Smooth muscle cell of the pulmonary artery (primary cell): ENCODE measurements at places on chromosomes 3 and 15. TPM values are rescaled to one million over a fixed set of nuclear protein-coding genes. Genes with fewer than 3 reads are reported as not detected.

Gene CCNDBP1
- 53.5 and 66.1 TPM in 2 replicates for total RNA-seq

Gene RABL3
- total RNA-seq = 16.7 and 18.4 TPM in 2 replicates

Gene ATP8B4
- 1.7 and 3.8 TPM in 2 replicates for total RNA-seq

Gene GOLGA8J
- not detected in 2 replicates for total RNA-seq

Gene PLA1A
- 0.13 and 0.30 TPM in 2 replicates for total RNA-seq

Gene ZNF620
- total RNA-seq = 0.83 and 2.0 TPM in 2 replicates

Gene WDR93
- 0.07 TPM in 1 of 2 replicates, not detected in the other for total RNA-seq

Gene SLC51A
- not detected in 2 replicates for total RNA-seq

Gene ERICH6
- 0.03 and 0.07 TPM in 2 replicates for total RNA-seq

Gene AQP9
- not detected in 2 replicates for total RNA-seq

Gene SYNPR
- not detected in 2 replicates for total RNA-seq

Gene CELSR3
- 0.91 and 2.9 TPM in 2 replicates for total RNA-seq

Gene GSK3B
- total RNA-seq = 61.5 and 73.5 TPM in 2 replicates

Gene EIF4A2
- total RNA-seq = 670 and 759 TPM in 2 replicates

Gene CIP2A
- 6.2 and 9.8 TPM in 2 replicates for total RNA-seq

Gene WNT7A
- total RNA-seq = not detected in 2 replicates

Gene AMT
- 0.52 and 1.5 TPM in 2 replicates for total RNA-seq

Gene PTX3
- total RNA-seq = 1,136 and 1,240 TPM in 2 replicates

Gene PAQR9
- total RNA-seq = 0.20 and 0.36 TPM in 2 replicates

Gene ABTB1
- 15.4 and 21.1 TPM in 2 replicates for total RNA-seq

Gene ZNF501
- total RNA-seq = 3.0 and 6.2 TPM in 2 replicates

Gene ITGA11
- total RNA-seq = 190 and 241 TPM in 2 replicates

Gene CD86
- total RNA-seq = not detected in 2 replicates

Gene HCLS1
- 0.76 and 2.2 TPM in 2 replicates for total RNA-seq

Gene FMN1
- 1.0 and 2.5 TPM in 2 replicates for total RNA-seq

Gene ANKRD34C
- not detected in 2 replicates for total RNA-seq

Gene SI
- total RNA-seq = not detected in 2 replicates

Gene CLDN1
- 0.20 and 4.1 TPM in 2 replicates for total RNA-seq

Gene ACTRT3
- 5.7 and 6.4 TPM in 2 replicates for total RNA-seq

Gene FBXW12
- total RNA-seq = not detected in 2 replicates

Gene ADGRG7
- 0.07 TPM in 1 of 2 replicates, not detected in the other for total RNA-seq
